ENCODE measurements at places on chromosomes 5 and 9.

DNA sequence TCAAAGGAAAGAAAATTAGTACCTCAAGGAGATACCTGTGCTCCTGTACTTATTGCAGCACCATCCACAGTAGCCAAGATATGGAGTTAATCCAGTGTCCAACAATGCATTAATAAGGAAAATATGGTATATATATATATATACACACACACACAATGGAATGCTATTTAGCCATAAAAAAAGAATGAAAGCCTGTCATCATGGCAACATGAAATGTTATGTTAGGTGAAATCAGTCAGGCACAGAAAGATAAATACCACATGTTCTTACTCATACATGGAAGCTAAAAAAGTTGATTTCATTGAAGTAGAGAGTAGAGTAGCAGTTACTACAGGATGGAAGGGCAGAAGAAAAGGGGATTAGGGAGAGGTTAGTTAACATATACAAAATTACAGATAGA, 601.5 kb downstream of the ANXA1 start:
- no peak for DNase-seq

DNA sequence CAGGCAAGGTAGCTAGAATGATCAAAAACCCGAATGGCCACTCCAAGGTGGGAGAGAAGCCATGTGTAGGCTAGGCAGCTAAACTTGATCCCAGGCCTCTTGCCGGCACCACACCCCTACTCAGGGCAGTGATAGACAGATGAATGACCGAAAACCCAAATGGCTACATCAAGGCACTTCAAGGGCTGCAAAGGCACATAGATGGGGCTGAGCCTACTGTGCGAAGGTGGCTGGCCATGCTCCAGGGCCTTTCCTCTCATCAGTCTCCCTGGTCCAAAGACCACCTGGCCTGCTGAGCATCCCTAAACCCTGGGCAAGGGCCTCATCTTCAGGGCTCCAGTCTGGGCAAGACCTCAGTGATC, 3.7 kb upstream of the TIFAB start:
- DNase-seq, result no peak

DNA sequence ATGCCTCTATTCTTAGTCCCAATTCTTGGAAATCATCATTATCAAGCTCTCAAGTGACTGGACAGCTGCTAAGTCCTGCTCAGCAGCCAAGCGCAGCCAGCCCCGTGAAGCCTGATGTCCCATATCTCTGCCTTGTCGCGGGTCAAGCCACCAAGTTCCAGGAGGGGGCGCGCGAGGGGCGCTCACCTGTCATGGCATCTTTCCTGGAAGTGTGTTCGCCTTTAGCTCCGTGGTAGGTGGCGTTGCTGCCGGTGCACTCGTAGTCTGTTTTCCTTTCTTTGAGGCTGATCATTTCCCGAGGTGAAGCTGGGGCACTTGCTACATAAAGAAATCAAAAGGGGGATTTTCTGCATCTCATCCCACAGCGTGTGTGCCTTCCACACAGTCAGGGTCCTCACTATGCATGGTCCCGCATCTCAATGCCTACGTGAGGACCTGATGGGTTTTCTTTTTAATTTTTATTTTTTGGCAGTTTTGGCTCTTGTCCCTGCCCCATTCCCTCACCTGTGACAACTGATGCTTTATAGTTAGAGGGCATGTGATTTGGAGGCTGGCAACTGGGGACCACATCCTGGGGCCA, 227.0 kb upstream of the DAP start:
- peak; percentile 69 for DNase-seq

- no peak for DNase-seq
Measured at GRCh38 chr5:94900006-94900505, 281.6 kb downstream of the SLF1 start.

GRCh38 chr9:110640736-110641135, 27.9 kb upstream of the MUSK start:
- DNase-seq, result no peak

- DNase-seq, result no peak
Measured at GRCh38 chr5:96120120-96120519, 158.5 kb upstream of the ELL2 start.

GRCh38 chr5:173287086-173287485, 41.1 kb downstream of the STC2 start:
- no peak for DNase-seq

DNA sequence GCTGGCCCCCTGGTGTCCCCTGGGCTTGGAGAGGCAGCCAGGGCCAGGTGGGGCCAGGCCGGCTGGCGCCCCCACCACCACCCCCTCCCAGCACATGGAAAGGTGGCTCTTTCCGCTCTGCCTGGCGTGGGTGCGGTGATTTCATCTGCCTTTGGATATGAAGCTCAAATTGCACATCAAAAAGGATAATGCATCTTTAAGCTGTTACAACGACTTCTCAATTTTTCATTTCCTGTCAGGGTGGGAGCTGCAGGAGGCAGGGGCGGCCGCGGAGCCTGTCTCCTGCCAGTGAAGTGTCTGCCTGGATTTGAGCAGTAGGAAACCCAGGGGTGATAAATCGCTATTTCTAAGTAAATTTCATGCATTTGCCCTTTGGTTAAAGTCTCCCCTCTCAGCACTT, 169.2 kb upstream of the MVB12B start:
- no peak for DNase-seq

GRCh38 chr5:606526-607399, 5.4 kb upstream of the CEP72 start:
- DNase-seq, result no peak

Measured in stimulated activated CD4-positive, alpha-beta T cell treated with anti-CD3 and anti-CD28 coated beads, Interleukin-4, amount 100 ng/mL, for 1 hour (primary cell).